ENCODE measurements at places on chromosomes 12 and 14. TPM values are rescaled to one million over a fixed set of nuclear protein-coding genes. Genes with fewer than 3 reads are reported as not detected.

Gene TRHDE
- 40.1 TPM for total RNA-seq

Gene NOP9
- 18.5 TPM for total RNA-seq

Gene AKAP6
- total RNA-seq, result 17.8 TPM

Gene IL22
- total RNA-seq, result not detected

Gene AHNAK2
- total RNA-seq, result 2.6 TPM

Gene APOF
- not detected for total RNA-seq

Gene MSRB3
- total RNA-seq, result 28.9 TPM

Gene POTEG
- not detected for total RNA-seq

Gene IL23A
- not detected for total RNA-seq

Gene CLEC2A
- total RNA-seq, result not detected

Gene AHSA1
- total RNA-seq, result 81.7 TPM

Gene TSPAN9
- total RNA-seq, result 94.7 TPM

Gene NCOR2
- 111 TPM for total RNA-seq

Gene IAPP
- total RNA-seq, result not detected

Gene ITGB7
- total RNA-seq, result 3.7 TPM

Gene VIPAS39
- total RNA-seq, result 22.1 TPM

Gene SIX6
- total RNA-seq, result not detected

Gene PAPLN
- 41.3 TPM for total RNA-seq

Gene FGD6
- 14.5 TPM for total RNA-seq

Gene FAM90A1
- 0.18 TPM for total RNA-seq

Gene PMEL
- 3.2 TPM for total RNA-seq

Gene COX6A1
- total RNA-seq, result 257 TPM

Gene DIO2
- 4.4 TPM for total RNA-seq

Gene TMEM132C
- total RNA-seq, result 5.1 TPM

Gene TMEM253
- 0.35 TPM for total RNA-seq

Gene CLEC14A
- total RNA-seq, result 31.0 TPM

Gene PIWIL1
- 0.35 TPM for total RNA-seq

Gene ANHX
- total RNA-seq, result not detected

Gene SOX5
- total RNA-seq, result 25.2 TPM

Gene SDR9C7
- not detected for total RNA-seq

Gene SLC6A12
- 15.2 TPM for total RNA-seq

Gene RAD9B
- 0.93 TPM for total RNA-seq

Gene GPR137C
- total RNA-seq, result 5.5 TPM

Gene VRTN
- total RNA-seq, result not detected

Gene TMEM132D
- 1.3 TPM for total RNA-seq

Gene TAS2R43
- total RNA-seq, result 10.3 TPM

Gene ZDHHC22
- total RNA-seq, result 0.18 TPM

Gene FITM1
- total RNA-seq, result 39.1 TPM

Gene KCNJ8
- 28.3 TPM for total RNA-seq

Gene TMTC1
- 52.1 TPM for total RNA-seq

Gene AQP2
- 339 TPM for total RNA-seq

Gene SLC17A8
- 0.23 TPM for total RNA-seq
